ENCODE measurements at places on chromosomes 2 and 18. TPM values are rescaled to one million over a fixed set of nuclear protein-coding genes. Genes with fewer than 3 reads are reported as not detected.

FNDC4 gene
- total RNA-seq, result 1.2 TPM

ALPG gene
- not detected for total RNA-seq

MLPH gene
- total RNA-seq, result not detected

DNA sequence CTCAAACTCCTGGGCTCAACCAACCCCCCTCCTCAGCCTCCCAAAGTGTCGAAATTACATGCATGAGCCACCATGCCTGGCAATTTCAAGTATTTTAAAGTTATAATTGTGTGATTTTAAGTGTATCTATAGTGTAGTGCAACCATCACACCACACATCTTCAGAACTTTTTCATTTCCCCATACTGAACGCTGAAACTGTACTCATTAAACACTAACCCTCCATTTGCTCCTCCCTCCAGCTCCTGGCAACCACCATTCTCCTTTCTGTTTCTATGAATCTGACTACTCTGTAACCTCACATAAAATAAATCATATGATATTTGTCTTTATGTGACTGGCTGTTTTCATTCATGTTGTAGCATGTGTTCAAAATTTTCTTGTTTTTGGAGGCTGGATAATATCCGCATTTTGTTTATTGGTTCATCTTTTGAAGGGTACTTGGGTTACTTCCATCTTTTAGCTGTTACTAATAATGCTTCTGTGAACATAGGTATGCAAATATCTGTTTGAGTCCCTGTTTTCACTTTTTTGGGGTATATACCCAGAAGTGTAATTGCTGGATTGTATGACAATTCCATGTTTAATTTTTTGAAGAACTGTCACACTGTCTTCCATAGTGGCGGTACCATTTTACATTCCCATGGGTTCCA lies 188.2 kb downstream of the PLCL1 start:
- no peak for DNase-seq

DNA sequence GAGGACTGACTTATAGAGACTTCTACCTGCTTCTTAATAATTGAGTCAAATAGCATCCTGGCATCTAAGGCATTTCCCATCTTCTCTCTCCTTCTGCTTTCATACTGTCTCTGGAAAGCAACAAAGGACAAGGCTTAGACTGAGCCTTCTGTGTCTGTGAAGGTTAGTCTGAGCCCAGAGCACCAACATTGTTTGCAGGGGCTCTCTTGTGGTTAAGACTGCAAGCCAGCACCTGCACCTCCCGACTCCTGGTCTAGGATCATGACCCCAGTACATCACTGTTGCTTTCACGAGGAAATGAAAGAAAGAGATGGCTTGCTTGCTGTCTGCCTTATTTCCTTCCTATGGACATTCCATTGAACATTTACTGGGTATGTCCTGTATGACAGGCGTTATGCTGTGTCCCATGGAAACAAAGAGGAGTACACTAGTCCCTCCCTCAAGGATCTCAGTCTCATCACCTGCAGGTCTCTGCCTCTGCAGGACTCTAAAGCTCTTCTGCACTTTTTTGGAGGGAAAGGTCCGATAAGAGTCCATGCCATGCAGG lies 315.8 kb upstream of the EPAS1 start:
- DNase-seq, result no peak

GRCh38 chr2:71347517-71347916 lies 15.9 kb downstream of the ZNF638 start:
- no peak for DNase-seq

- no peak for DNase-seq
These were observed 89.3 kb upstream of the ATL2 start for GRCh38 chr2:38466409-38466808.

DNA sequence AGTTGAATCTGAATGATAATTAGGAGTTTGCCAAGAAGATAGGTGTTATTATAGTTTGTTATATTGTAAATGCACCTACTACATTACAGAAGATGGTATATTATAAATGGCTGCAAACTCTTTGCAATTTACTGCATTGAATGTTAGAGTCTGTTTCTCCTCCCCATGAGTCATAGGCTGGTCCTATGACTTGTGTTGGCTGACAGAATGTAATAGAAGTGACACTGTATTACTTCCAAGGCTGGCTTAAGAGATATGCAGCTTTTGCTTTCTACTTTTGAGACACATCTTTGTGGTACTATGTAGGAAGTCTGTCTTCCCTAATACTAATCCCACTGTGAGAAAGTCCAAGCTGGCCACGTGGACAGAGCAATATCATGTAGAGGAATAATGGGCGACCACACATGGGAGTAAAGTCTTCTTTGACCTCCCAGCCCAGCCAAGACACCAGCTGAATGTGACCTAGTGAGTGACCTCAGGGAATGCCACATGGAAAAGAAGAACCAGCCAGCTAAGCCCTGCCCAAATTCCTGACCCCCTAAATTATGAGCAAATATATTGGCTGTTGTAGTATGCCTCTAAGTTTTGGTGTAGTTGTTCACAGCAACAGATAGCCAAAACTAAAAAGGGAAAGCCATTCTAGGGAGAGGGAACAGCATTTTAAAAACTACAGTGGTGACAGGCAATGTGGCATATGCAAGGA lies 6.8 kb upstream of the DDX1 start:
- DNase-seq, result peak; percentile 52

- no peak for DNase-seq
These were observed 4.0 kb downstream of the SPR start for GRCh38 chr2:72891091-72891818.
